T1000 (cell line): ENCODE measurements at places on chromosomes 2 and 18.

GRCh38 chr2:10402653-10403215 lies 45.4 kb downstream of the ODC1 start:
- no peak for DNase-seq

DNA sequence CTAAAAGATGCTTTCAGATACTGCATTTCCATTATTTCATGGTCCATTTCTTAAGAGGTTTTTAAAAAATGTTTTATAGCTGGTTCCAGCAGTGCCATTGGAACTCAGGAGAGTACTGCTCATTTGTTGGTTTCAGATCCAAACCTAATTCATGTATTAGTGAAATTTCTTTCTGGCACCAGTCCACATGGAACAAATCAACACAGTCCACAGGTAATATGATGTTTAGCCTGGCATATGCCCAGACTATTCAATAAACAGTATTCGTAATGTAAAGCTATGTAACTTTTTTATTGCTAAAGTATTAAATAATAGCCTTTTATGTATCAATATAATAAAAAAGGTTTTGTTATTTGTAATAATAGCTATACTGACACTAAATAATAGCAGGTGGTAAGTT lies 134.5 kb downstream of the BIRC6 start:
- no peak for DNase-seq

- DNase-seq = peak; percentile 30
Measured at GRCh38 chr18:12657684-12658425, at the start of gene SPIRE1. Gene SPIRE1, minus strand, starts transcription at chr18:12658107. Its CDS starts 241 bp downstream, at chr18:12657866.

- no peak for DNase-seq
Measured at GRCh38 chr2:109218792-109219126, 89.8 kb downstream of the SH3RF3 start.

DNA sequence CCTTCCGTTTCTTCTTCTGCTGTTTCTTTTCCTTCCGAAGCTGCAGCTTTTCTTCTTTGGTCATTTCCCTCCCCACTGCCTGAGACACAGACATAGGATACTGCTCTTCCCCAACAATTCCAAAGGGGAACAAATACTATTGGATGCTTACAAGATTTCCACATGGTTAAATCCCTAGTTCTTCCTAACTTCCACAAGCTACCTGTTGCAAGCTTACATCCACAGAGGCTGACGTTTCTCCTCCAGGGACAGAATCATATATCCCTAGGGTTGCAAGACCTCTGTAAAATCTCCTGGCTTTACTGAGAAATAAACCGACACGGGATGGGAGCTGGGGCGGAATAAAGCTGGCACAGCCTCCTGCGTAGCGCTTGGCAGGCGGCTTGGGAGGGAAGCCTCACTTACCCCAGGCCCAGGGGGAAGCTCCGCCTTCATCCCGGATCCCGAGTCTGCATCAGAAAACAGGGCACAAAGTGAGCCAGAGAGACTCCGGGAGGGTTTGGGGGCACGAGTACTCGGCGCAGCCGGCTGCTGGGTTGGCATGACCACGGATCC lies 590 bp downstream of the EIF2B4 start:
- no peak for DNase-seq

- no peak for DNase-seq
Measured at GRCh38 chr2:8133363-8133762, 548.5 kb upstream of the ID2 start.

GRCh38 chr2:3127710-3128109 lies 249.9 kb downstream of the EIPR1 start:
- DNase-seq = no peak
